ENCODE measurements at places on chromosomes 2 and 18.
A peak's percentile ranks its signal among the peaks of the same experiment; 100 is the strongest.

GRCh38 chr18:62447652-62448051 is 75.2 kb upstream of the ZCCHC2 start:
- DNase-seq: no peak

DNA sequence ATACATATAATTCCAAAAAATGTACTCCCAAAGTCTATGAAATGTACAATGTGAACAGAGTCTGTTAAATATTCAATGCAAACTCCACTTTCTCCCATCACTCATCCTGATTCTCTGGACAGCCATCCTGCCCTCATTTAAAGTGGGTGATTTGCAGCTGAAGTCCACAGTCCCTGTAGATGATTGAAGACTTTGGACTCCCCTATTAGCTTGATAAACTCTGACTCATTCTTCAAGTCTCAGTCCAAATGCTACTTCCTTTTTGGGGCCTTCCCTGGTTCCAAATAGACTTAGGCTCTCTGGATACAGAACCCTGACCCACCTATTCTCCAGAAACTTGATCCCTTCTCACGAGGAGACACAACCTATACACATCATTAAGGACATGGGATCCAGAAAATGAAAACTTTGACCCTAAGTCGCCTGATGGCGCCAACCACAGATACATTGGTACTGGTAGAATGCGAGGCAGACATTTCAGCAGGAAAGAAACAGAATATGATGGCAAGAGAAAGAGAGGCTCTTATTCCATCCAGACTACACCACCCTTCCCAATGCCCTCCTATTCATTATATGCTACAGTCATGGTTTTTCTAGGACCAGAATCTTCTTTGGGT is 122.7 kb downstream of the VIT start:
- DNase-seq: no peak

DNA sequence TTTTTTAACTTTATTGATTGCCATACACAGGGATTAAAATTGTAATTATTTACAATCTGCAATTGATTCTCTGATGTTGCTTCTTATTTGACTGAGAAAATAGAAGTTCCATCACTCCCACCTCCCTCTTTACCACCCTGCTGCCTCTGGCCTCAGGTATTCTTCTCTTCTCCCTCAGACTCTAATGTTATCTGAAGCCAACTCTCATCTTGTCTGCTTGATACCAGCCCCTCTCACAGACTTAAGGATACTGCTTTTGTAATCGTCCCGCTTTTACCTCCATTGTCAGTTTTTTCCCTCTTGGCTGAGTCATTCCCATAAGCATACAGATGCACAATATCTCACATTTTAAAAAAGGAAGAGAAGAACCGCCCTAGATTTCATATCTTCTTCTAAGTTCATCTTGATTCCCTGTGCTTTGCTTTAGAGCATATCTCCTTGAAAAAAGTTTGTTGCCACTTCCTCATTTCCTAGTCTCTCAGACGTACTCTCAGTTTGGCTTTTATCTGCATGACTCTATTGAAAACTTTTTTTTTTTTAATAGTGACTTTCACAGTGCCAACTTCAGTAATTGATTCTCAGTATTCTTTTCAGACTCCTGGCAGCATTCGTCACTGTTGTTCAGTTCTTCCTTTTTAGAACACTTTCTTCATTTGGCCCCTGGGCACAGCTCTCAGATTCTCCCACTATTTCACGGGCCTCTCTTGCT is 31.1 kb downstream of the SPAG16 start:
- no peak for DNase-seq

DNA sequence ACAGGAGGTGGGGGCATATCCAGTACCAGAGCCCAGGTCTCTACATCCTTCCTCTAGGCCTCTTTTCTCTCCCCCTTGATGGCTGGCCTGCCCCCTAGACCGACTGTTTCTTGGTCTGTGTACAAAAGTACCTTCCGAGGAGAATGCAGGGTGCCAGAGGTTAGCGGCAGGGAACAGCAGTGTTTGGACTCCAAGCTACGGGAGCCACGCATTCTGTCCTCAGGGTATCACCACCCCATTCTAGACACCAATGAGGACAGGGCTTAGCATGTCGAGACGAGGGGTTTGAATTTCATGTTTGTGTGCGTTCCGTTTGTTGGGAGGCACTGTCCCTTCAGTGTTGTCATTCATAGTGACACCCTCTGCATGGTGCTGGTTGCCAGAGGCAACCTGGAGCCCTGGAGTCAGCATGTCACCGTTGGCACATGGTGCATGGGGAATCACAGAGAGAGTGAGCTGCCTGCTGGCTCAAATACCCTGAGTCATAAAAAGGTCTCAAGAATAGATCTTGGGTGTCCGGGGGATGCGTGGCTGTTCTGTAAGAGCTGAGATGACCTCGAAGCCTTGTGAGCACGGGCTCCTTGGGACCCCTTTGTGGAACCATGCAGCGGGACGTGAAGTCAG is 57.2 kb upstream of the LDLRAD4 start:
- no peak for DNase-seq

DNA sequence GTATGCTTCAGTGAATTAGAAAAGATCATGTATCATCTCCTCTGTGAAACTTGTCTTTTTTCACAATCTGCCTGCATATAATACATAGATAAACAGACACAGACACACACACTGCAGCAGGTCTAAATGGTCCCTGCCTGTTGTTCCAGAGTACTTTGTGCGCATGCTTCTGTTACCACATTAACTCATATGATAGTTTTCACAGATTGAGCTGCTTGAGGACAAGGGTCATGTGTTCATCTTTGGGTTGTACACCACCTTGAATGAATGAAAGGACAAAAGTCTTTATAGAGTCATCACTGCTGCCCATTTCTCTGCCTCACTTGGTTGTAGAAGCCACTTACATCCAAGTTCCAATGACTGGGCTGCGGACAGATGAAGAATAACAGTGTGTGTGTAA is 72.7 kb upstream of the GLS start:
- DNase-seq: no peak

DNA sequence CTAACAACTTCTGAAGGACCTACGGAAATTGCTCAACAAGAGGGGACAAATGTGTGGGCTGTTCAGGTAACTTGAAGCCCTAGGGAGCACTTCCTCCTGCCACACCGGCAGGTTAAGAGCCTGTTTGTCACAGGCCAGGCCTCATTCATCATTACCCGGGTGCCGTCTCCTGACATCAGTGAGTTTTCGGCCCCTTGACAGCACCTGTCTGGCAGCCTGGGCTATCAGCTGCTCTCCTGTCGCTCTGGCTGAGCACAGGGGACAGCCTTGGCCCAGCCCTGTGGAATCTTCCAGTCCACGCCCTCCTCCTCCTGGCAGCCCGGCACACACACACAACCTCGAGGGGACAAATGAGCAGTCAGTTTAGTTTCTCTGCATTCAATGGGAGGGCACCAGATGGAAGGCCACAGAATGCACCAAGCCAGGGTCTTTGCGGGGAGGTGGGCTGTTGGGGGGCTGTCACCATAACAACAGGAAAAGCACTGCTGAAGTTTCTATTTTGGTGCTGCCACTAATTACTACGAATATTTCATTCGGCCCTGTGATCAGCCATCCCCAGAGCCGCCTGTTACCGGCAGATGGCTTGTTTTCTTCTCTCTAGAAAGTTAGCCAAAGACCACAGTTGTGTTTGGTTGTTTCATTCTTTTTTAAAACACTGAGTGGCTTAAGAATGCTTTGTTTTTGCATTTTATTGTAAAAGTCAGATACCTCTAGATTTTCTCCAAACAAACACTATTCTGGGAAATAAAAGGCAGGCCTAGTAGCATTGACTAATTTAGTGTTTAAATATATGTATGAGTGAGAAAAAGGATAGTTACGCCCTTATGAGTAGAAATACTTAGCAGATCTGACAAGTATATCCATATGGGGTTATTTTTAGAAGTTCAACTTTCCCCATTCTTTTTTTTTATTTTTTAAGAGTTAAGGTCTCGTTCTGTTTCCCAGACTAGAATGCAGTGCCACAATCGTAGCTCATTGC is 189.9 kb upstream of the NDUFV2 start:
- peak; percentile 49 for DNase-seq

DNA sequence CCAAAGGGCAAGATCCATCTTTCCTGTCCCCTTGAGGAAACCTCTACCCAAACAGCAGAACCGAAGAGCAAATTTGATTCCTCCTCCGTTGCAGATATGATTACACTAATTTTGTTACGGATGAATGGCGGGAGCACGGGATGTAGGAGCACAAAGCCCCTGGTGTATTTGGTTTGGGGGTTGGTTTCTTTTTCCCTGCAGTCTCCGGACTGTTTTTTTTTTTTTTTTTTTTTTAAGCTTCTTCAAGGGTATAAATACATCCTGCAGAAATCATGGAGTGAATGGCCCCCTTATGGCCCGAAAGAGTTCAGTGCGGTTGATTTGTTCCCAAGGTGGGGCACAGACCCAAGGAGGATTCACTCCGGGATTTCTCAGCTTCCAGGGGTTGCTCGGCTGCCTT is 135.3 kb upstream of the SH3BP4 start:
- no peak for DNase-seq

GRCh38 chr2:239220341-239220740 is 180.5 kb downstream of the HDAC4 start:
- no peak for DNase-seq

Data from trophoblast cell (in vitro differentiated cells and primary cell).